Lower lobe of right lung (tissue), 2 donors: ENCODE measurements at places on chromosomes 5 and 9. TPM values are rescaled to one million over a fixed set of nuclear protein-coding genes. Genes with fewer than 3 reads are reported as not detected.

CLIC3 gene
- total RNA-seq, result 49.3 TPM

HAVCR1 gene
- not detected for total RNA-seq

CMYA5 gene
- total RNA-seq, result 2.0 TPM

LCN15 gene
- total RNA-seq, result not detected

GRCh38 chr5:150612405-150612804, 28.1 kb upstream of the SYNPO start:
- peaks cover 69% of the 10 kb centered on the region for H3K4me1 ChIP-seq
- no peaks in the 10 kb centered on the region for H3K27me3 ChIP-seq
- no peak overlapping the region for H3K27ac ChIP-seq
- no peak overlapping the region for H3K4me3 ChIP-seq
- DNase-seq, result no peak

- H3K4me3 ChIP-seq, result peak overlapping the region; percentile 91
- peaks cover 31% of the 10 kb centered on the region for H3K4me1 ChIP-seq
- no peaks in the 10 kb centered on the region for H3K27me3 ChIP-seq
- no peaks in the 10 kb centered on the region for H3K36me3 ChIP-seq
Observed at GRCh38 chr5:149730620-149731331, 666 bp downstream of the PPARGC1B start.

DNA sequence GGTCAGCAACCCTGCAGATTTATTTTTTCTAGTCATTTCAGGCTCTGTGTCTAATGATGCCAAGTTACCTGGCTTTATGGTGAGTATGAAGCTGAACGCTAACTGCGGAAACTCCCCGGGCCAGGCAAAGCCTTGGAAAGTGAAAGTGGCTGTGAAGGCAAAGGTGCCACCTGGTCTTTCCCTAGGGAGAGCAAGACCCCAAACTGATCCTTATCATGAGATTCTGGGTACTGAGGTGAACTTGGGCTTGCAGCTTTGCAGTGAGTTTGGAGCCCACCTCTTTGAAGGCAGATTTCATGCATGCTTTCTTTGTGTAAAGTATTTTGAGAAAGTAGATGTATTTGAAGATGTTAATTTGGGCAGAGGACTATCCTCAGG, 63.3 kb downstream of the CARTPT start:
- no peak overlapping the region for H3K4me3 ChIP-seq
- no peaks in the 10 kb centered on the region for H3K4me1 ChIP-seq
- H3K36me3 ChIP-seq, result no peaks in the 10 kb centered on the region
- no peaks in the 10 kb centered on the region for H3K27me3 ChIP-seq
- H3K27ac ChIP-seq, result no peak overlapping the region

GRCh38 chr9:123957731-123958130, 27.8 kb upstream of the DENND1A start:
- no peaks in the 10 kb centered on the region for H3K4me1 ChIP-seq
- H3K27ac ChIP-seq, result no peak overlapping the region
- H3K4me3 ChIP-seq, result no peak overlapping the region
- H3K27me3 ChIP-seq, result peaks cover 35% of the 10 kb centered on the region
- no peak for DNase-seq
- no peaks in the 10 kb centered on the region for H3K36me3 ChIP-seq

- no peak overlapping the region for H3K4me3 ChIP-seq
- H3K27ac ChIP-seq, result no peak overlapping the region
- no peak for DNase-seq
Observed at GRCh38 chr5:55316837-55317236, 9.0 kb downstream of the MTREX start.

DNA sequence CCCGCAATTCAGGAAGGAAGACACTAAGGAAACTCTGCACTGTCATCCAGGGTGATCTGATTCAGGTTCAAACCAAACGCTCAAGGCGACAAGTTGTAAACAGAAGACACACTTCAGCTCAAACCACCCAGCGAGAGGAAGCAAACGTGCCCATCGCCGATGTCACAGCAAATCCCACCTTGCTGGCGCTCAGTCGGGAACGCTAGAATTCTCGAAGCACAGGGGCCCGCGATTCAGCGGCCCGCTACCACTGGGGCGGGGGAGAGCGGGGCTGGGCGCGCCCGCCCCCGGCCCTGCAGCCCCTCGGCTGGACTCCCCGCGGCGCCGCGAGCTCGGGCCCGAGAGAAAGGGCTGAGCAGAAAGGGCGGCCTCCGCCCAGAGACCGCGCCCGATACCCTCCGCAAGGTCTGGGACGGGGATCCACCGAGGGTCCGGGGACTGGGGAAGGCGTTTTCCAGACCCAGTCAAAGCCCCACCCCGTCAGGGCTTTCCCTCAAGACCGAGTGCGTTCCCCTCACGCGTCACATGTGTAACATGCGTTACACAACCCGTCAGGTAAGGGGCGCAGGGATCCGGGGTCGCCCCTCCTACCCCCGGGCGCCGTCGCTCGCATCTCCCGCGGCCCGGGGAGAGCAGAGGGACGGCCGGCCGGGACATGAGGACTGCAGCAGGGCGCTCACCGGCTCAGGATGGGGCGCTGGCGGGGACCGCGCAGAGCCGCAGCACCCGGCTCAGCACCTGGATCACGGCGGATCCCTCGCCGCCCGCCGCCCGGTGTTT, 469 bp downstream of the AGTPBP1 start:
- H3K27ac ChIP-seq, result peak overlapping the region; percentile 92
- H3K27me3 ChIP-seq, result no peaks in the 10 kb centered on the region
- H3K36me3 ChIP-seq, result no peaks in the 10 kb centered on the region
- peak overlapping the region; percentile 97 for H3K4me3 ChIP-seq
- peak; percentile 76 for DNase-seq

DNA sequence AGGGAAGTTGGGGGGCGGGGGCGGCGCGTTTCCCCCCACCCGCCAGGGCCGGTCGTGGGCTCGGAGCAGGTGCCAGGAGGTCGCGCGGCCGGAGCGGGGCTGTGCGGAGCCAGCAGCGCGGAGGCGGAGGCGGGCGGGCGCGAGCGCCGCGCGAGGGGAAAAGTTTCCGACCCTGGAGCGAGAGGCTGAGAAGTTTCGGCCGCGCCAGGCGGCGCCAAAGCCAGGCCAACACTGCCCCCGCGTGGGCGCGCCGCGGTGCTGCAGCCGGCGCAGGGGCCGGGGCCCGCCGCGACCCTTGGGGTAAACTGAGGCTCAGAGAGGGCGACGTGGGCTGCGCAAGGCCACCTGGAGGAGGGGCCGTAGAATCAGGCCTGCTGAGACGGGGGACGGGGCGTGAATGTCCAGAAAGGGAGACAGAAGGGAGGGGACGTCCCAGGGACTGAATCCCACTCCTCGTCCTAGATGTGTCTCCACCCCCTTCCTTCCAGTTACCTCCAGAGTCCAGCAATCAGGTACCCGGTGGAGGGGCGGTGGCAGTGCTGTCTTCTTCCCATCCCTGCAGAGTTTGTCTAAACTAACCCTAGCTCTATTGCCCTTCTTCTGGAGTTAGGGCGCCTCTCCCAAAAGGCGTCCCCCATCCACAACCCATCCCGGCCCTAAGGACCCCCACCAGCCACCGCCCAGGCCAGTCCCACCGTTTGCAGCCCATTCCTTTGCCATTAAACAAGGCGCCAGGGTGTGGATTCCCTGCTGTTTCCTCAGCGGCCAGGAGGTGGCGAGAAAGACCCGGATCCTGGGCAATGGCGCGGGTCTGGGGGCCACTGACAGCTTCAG, 10.2 kb downstream of the C9orf50 start:
- peak overlapping the region; percentile 62 for H3K4me3 ChIP-seq
- peak overlapping the region; percentile 82 for H3K27ac ChIP-seq
- H3K36me3 ChIP-seq, result no peaks in the 10 kb centered on the region
- H3K4me1 ChIP-seq, result peaks cover 35% of the 10 kb centered on the region

DNA sequence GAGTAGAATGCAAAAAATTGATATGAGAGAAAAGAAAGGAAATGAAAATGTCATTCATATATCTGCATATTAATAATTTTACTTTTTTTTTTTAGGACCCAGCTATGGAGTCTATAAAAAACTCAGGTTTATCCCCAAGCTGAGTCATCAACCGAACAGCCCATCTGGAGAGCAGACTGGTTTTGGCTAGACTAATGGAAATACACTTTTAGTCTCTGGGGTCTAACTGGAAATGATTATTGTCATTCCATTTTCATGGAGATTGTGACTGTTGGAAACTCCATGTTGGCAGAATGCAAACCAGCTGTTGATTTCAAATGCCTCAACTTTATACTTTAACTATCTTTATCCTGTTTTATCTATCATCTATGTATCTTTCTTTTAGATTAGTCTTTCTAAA, 28.7 kb downstream of the ANXA1 start:
- no peaks in the 10 kb centered on the region for H3K27me3 ChIP-seq
- no peaks in the 10 kb centered on the region for H3K4me1 ChIP-seq
- no peak overlapping the region for H3K4me3 ChIP-seq
- no peak for DNase-seq

- H3K4me3 ChIP-seq, result no peak overlapping the region
- H3K27ac ChIP-seq, result no peak overlapping the region
- DNase-seq, result no peak
- H3K27me3 ChIP-seq, result no peaks in the 10 kb centered on the region
Observed at GRCh38 chr5:54717870-54718269, 200.3 kb downstream of the SNX18 start.

DNA sequence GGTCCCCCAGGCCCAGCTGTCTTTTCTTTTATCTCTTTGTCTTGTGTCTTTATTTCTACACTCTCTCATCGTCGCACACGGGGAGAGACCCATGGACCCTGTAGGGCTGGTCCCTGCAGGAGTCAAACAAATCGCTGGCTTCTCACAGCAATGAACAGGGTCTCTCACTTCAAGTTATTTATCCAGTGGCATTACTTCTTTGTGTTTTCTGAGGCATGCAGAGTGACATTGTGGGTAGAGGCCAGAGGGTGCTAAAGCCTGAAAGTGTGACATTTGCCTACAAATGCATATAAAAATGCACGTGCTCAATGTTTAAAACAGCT, 127.6 kb downstream of the ST8SIA4 start:
- no peaks in the 10 kb centered on the region for H3K27me3 ChIP-seq
- no peak overlapping the region for H3K27ac ChIP-seq
- no peaks in the 10 kb centered on the region for H3K36me3 ChIP-seq
- no peak for DNase-seq

GRCh38 chr9:109855540-109855939, 75.5 kb downstream of the PALM2AKAP2 start:
- peak overlapping the region; percentile 50 for H3K27ac ChIP-seq
- no peaks in the 10 kb centered on the region for H3K4me1 ChIP-seq
- H3K4me3 ChIP-seq, result no peak overlapping the region

DNA sequence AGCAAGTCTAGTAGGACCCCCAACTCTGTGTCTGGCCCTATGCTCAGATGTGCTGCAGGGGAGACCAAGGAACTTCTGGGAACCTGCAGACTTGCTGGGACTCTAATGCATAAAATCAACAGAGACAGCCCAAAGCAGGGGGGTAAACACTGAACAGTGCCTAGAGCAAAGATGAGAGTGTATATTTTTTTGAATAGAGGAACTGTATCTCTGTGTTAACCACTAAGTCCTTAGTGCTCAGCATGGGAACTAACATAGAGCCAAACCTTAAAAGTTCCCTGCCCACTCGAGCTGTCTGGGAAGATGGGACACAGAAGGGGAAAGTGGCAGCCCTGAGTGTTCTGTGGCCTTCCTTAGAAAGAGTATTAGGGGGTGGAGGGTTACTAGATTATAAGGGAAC, 51.9 kb downstream of the C5orf15 start:
- no peaks in the 10 kb centered on the region for H3K36me3 ChIP-seq
- no peaks in the 10 kb centered on the region for H3K27me3 ChIP-seq
- H3K4me3 ChIP-seq, result no peak overlapping the region
- no peak overlapping the region for H3K27ac ChIP-seq

- DNase-seq, result no peak
- H3K27me3 ChIP-seq, result no peaks in the 10 kb centered on the region
- H3K36me3 ChIP-seq, result no peaks in the 10 kb centered on the region
- peak overlapping the region; percentile 78 for H3K27ac ChIP-seq
- H3K4me1 ChIP-seq, result peaks cover 53% of the 10 kb centered on the region
- H3K4me3 ChIP-seq, result no peak overlapping the region
Observed at GRCh38 chr5:147483188-147483790, 26.6 kb downstream of the DPYSL3 start.

- no peaks in the 10 kb centered on the region for H3K27me3 ChIP-seq
- no peak overlapping the region for H3K27ac ChIP-seq
- no peak for DNase-seq
- peaks cover 25% of the 10 kb centered on the region for H3K36me3 ChIP-seq
Observed at GRCh38 chr9:98777618-98778017, 18.7 kb downstream of the ANKS6 start.

DNA sequence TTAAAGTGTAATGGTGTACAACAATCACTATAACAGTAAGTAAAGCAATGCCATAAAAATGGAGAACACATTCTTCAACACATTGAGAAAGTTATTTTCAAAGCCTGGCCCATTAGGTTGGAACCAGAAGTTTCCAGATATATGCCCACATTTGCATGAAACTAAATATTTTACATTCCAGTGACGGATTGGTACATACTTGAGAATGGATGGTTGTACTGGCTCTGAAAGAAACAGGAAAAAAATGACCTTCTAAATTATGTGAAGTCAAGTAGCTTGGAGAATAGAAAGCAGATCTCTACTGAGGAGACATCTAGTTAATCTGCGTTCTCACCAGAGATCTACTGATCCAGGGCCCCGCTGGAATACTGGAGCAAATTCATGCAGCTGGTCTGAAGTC, 1037.0 kb downstream of the NR2F1-AS1 start:
- no peaks in the 10 kb centered on the region for H3K36me3 ChIP-seq
- no peaks in the 10 kb centered on the region for H3K27me3 ChIP-seq
- no peak for DNase-seq
- no peak overlapping the region for H3K27ac ChIP-seq
- no peaks in the 10 kb centered on the region for H3K4me1 ChIP-seq

DNA sequence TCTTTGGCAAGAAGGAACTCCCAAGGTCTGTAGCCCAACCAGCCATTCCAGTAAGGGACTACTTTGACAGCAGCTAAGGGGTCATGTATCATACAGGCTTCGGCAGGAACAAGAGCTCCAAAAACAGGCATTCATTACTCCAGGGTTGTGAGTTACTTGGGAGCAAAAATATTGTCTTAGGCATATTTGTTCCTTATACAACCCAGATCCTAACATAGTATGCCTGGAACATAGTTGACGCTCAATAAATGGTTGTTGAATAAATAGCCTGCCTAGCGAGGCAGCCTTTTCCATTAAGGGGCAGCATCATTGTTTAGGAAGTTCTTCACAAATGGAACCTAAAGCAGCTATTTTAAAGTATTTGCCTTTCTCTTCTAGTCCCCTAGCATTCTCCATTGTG, 35.8 kb upstream of the FER start:
- no peak overlapping the region for H3K27ac ChIP-seq
- no peaks in the 10 kb centered on the region for H3K36me3 ChIP-seq
- no peaks in the 10 kb centered on the region for H3K27me3 ChIP-seq
- DNase-seq, result no peak

- H3K27me3 ChIP-seq, result no peaks in the 10 kb centered on the region
- DNase-seq, result no peak
- no peak overlapping the region for H3K4me3 ChIP-seq
- no peaks in the 10 kb centered on the region for H3K4me1 ChIP-seq
- H3K36me3 ChIP-seq, result no peaks in the 10 kb centered on the region
Observed at GRCh38 chr5:129771058-129771838, 23.4 kb downstream of the MINAR2 start.

DNA sequence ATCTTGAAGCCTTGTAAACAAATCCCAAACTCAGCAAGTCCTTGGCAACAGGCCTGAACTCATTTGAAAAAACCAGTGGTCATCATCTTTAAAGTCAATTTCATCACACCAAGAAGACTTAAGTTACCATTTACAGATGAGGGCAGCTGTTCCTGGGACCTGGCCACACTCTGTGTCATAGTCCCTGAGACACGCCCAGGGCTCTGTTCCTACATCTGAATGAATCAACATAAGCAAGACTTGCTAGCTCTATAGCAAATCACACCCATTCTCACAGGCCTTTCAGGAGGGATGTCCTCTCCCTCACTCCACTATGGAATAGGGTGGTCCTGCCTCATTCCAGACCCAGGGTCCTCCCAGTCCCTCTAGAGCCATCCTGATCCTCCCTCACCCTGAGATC, 142.8 kb downstream of the NSG2 start:
- DNase-seq, result no peak
- H3K36me3 ChIP-seq, result no peaks in the 10 kb centered on the region
- H3K27ac ChIP-seq, result no peak overlapping the region
- no peak overlapping the region for H3K4me3 ChIP-seq
- no peaks in the 10 kb centered on the region for H3K27me3 ChIP-seq
- no peaks in the 10 kb centered on the region for H3K4me1 ChIP-seq
